Karpas-422 (cell line): ENCODE measurements at places on chromosomes 7 and 10. TPM values are rescaled to one million over a fixed set of nuclear protein-coding genes. Genes with fewer than 3 reads are reported as not detected.
A peak's percentile ranks its signal among the peaks of the same experiment; 100 is the strongest.

GRCh38 chr7:40133561-40134427, 628 bp downstream of the MPLKIP start:
- no peaks in the 10 kb centered on the region for H3K27me3 ChIP-seq
- peak; percentile 80 for DNase-seq
- peak overlapping the region; percentile 86 for H3K27ac ChIP-seq
- H3K4me3 ChIP-seq = peak overlapping the region; percentile 98

DNA sequence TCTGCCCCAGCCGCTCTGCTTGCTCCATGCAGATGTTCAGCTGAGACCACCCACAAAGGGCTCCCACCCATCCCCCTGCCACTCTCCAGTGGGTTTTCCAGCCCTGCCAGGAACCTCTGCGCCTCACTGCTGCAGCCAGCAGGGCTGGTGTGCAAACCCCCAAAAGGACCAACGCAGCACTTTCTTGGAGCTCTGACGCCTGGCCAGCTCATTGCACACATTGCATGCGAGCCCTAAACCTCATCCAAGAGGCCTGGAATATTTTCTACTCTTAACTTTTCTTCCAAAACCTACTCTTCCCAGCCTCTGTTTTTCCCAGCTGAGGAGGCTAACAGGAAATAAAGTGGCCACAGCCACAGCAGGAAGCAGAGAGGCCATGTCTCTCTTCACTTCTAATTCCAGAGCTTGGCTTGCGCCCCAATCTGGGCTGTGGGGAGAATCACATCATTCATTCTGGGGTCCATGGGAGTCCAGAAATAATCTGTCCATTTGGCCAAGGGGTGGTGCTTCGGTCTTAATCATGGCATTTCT, 4.6 kb upstream of the FAM170B start:
- H3K27me3 ChIP-seq = no peaks in the 10 kb centered on the region; the same call in 1 of the 2 replicates
- no peaks in the 10 kb centered on the region for H3K4me1 ChIP-seq
- no peak overlapping the region for H3K27ac ChIP-seq
- no peaks in the 10 kb centered on the region for H3K36me3 ChIP-seq
- H3K4me3 ChIP-seq = no peak overlapping the region
- DNase-seq = no peak

- H3K27ac ChIP-seq = no peak overlapping the region
- no peak overlapping the region for H3K4me3 ChIP-seq
- DNase-seq = no peak
- H3K27me3 ChIP-seq = no peaks in the 10 kb centered on the region
These were observed 547.4 kb downstream of the ZWINT start for GRCh38 chr10:55813451-55814170.

DNA sequence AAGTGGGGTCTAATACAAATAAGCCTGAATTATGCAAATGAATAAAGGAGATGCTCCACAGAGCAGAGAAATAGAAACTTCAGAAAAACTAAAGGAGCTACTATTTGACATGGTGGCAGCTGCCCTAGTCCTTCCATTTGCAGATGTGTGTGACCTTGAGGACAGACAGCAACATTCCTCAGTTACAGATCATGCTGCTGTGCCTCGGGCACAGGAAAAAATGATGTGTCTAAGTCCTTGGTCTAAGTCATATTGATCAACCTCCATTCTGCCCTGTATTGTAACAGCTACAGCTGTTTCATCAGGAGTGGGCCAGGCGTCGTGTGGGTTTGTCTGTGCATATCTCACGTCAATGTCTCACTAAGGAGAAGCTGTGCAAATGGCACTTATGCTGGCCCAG, 710.4 kb downstream of the TNS3 start:
- DNase-seq = no peak
- no peaks in the 10 kb centered on the region for H3K36me3 ChIP-seq
- H3K27ac ChIP-seq = no peak overlapping the region
- H3K4me3 ChIP-seq = no peak overlapping the region
- no peaks in the 10 kb centered on the region for H3K27me3 ChIP-seq
- no peaks in the 10 kb centered on the region for H3K4me1 ChIP-seq

The AKR1C2 gene
- total RNA-seq = not detected in 2 replicates
